ENCODE measurements at places on chromosomes 3 and 15.

DNA sequence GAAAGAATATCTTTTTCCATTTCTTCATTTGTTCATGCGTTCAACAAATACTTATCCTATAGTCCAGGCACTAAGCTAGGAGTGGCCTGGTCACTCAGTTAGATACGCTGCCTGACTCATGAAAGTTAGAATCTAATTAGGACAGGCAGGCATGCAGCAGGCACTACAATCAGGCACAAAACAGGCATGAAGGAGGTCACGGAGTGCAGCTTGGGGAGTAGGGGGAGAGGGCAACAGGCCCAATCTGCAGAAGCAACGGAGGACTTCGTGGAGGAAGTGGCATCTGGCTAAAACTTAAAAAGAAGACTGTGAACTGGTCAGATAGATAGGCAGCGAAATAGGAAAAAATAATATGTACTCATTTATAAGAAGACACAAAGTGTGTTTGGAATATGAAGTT, 420.9 kb downstream of the MAGI1 start:
- no peak for DNase-seq

- no peak for DNase-seq
Measured at GRCh38 chr15:87850916-87851315, 405.6 kb downstream of the NTRK3 start.

DNA sequence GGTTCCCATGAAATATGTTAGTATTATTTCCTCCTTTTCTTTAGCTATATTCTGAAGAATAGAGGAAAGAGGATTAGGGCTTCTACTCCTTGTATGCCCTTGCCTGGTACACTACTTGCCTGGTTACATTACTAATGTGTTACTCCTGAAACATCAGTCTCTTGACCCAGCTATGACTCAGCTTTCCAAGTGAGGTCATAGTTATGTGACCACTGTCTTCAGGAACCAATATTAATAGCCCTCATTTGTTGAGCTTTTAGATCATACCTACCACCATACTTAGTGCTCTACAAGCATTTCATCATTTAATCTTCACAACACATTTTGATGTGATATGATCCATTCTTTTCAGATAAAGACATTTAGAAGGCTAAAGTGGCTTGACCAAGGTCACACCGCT, 60.3 kb downstream of the CMSS1 start:
- no peak for DNase-seq

DNA sequence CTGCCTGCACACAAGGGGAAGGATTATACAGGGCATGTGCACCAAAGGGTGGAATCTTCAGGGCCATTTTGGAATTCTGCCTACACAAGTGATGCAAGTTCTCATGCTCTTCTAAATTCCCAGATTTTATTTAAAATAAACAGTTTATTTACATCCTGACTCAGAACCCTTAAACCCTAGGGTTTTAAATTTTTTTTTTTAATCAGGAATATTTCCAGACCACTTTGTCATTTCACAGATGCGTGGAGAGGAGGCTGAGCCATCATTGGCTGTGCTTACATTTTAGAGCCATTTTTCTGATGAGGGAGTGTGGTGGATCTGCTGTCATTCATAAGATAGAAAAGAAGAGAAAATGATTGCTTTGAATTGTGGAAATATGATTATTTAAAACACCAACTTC, 65.2 kb upstream of the MNS1 start:
- no peak for DNase-seq

DNA sequence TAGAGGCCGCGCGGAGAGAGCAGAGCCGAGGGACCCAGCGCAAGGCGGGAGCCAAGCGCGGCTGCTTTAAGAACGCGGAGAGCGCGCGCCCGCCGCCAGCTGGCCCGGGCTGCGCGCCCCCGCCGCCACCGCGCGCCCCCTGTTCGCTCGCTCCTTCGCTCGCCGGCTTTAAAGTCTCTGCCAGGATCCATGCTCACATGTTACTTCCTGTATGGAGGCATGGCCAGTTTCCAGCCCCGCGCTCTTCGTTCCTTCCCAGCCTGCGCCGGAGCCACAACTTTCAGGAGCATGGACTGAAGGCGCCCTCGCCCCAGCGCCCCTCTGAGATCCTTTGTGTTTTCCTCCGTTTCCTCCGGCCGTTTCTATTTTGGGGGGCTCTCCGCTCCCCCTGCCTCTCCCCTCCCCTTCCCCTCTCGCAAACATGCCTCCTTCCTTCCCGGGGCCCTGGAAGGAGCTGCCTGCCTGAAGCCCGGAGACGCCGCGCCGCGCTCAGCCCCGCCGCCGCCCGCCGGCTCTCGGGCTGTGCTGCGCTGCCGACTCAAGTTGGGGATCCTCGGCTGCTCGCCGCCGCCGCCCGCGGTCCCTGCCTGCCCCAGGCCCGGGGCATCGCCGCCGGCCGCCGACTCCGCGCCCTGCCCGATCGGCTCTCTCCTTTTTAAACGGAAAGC, at the start of gene PTPRG:
Gene PTPRG, plus strand, starts transcription at position 198 of the 668 bp plus-strand sequence. CDS start 717 bp downstream, outside the sequence.
- DNase-seq = no peak

- DNase-seq = no peak
Measured at GRCh38 chr3:53812434-53812833, 33.8 kb downstream of the CHDH start.

- no peak for DNase-seq
Measured at GRCh38 chr3:22907161-22907780, 295.9 kb upstream of the UBE2E2 start.

DNA sequence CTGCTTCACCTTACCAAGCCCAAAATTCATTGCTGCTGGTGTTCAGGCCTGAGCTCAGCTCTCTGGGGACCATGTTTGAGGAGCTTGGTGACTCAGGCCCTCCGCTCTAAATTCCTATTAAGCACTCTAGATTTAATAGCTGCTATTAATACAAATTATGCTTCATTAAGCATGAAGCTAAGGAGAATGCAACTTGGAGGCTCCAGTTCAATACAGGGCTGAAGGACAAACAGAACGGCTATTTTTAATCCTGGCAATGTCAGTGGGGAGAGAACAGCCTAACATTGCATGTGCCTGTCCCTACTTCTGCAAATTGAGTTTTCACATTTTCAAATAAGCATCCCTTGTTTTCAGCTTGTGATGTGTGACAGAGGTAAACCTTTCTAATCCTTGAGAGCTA, 80.1 kb upstream of the TRIM42 start:
- DNase-seq = no peak

GRCh38 chr3:103499132-103499900, 1064.5 kb downstream of the ZPLD1 start:
- DNase-seq = no peak

DNA sequence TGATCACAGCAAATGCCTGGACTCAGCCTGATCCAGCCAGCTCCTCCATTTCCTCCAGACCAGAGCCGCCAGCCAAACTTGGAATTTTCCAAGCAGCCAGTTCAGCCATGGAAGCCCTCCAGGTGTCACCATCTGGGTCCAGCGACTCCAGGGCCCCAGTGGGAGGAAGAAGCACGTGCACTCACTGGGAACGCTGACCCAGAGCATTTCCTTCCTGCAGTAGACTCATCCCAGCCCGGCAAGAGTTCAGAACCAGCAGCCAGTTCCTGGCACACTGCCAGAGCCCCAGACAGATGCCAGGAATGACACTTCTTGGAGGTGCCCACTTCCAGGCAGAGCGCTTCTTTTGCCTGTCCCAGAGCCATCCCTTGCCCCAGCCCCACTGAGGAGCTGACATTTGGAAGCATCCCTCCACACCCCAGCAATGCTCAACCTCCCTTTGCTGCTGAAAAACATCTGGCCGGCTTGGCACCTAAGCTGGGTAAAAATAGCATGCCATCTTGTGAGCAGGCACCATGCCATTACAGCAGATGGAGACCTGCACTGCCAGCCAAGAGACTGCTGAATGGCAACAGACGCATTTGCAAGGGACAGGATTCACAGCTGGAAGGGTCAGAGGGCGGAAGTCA, 460.3 kb upstream of the PROK2 start:
- no peak for DNase-seq

- no peak for DNase-seq
Measured at GRCh38 chr15:59306520-59307164, 66.0 kb downstream of the MYO1E start.
